ENCODE measurements at places on chromosomes 6 and 20.

DNA sequence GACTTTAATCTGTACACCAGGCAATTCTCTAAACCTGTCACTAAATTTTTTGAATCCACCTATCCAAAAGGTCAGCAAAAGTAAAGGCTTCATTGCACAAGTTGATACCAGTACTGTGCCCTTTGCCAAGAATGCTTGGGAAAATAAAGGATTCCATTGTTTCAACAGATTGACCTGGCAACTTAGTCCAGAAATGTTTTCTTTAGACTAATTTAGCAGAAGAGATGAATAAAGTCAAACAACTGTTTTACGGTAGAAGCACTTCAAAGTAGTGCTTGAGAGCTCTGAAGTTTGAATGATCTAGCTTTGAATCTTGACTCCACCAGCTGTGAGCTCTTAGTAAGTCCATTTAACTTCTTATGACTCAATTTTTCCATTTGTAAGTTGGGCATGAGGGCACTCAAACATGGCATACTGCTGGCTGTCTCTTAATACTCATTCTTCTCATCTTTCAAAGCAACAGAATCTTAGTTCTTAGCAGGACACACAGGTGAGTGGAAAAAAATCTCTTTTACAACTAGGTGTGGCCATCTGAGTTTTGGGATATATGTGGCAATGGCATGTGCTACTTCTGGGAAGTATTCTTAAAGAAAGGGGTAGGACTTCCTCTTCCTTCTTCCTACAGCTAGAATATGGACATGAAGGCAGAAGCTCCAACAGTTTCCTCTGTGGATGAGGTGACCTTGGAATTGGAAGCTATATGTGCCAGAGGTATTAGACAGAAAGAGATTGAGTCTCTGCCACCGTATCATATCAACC is 55.9 kb upstream of the LOC128125822 start:
- DNase-seq = no peak

GRCh38 chr6:37612475-37612874 is 85.2 kb downstream of the MDGA1 start:
- no peak for DNase-seq

GRCh38 chr6:168165891-168166290 is 86.9 kb upstream of the FRMD1 start:
- no peak for DNase-seq

DNA sequence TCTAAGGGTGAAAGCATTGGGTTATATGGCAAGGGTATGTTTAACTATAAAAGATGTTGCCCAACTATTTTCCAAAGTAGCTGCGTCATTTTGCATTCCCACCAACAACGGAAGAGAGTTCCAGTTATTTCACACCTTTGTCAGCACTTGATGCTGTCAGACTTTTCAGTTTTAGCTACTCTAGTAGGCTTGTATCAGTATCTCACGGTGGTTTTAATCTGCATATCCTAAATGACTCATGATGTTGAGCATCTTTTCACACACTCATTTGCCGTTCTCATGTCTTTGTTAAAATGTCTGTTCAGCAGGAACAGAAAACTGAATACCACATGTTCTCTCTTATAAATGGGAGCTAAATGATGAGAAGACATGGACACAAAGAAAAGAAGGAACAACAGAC is 122.3 kb downstream of the RNASET2 start:
- DNase-seq = no peak

DNA sequence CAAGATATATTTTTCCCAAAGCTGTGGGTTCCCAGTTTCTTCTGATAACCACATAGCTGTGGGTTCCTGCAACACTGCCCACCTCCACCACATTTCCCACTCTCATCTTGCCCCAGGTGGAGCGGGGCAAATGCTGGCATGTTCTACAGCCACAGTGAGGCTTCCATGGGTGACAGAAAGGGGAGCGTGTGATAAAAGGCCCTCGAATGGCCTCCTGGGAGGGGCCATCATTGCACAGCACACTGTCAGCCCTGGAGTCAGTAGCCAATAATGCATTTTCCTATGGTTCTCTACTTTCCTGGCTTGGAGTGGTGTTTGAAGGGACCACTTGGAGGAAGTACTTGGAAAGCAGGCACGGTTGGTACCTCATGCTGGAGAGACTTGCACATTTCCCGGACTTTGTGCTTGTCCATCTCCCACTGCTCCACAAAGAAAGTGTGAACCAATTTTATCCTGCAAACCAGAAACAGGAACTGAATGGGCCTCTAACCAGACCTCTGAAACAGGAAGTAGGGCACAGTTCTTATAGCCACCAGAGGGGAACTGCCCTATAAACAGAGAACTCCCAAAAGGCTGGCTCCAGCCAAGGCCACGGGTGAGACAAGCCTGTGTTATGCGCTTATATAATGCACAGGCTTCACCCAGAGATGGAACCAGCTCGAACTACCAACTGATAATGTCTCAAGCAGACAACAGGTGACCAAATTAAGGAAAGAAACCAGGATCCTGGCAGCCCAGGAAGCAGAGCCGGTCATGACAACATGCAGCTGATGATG is 8.6 kb downstream of the MAP3K5 start:
- no peak for DNase-seq

GRCh38 chr6:44561832-44562665 is 174.5 kb downstream of the CDC5L start:
- DNase-seq = no peak

DNA sequence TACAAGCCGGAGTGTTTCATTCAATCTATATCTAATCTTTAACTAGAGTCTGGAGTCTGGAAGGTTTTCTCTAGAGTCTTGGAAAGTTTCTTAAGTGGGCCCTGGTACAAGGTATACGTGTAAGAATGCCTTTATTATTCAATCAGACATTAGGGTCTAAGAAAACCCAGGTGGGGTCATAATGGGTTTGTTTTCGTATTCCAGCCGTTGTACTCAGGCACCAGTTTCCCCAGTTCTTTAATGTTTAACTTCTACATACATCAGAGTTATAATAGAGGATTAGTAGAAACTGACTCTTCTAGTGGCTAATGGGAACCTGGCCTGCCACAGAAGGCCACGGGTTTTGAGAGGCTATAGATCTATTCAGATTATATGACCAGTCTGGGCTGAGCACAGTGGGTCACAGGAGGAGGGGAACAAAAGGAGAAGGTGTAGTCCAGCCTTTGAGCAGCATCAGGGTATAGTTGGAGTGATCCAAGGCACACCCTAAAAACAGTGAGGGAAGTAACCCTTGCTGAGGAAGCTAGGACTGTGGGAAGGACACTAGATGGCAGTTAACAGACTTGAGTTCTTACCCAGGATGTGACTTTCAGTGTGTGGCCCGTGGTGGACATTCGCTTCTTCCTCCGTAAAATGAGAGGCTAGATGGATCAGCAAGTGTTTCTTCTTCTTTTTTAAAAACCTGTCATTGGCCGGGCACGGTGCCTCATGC is 15.5 kb downstream of the FAM83B start:
- DNase-seq = no peak

- DNase-seq = no peak
Measured at GRCh38 chr20:2804852-2805688, 4.6 kb upstream of the CPXM1 start.

DNA sequence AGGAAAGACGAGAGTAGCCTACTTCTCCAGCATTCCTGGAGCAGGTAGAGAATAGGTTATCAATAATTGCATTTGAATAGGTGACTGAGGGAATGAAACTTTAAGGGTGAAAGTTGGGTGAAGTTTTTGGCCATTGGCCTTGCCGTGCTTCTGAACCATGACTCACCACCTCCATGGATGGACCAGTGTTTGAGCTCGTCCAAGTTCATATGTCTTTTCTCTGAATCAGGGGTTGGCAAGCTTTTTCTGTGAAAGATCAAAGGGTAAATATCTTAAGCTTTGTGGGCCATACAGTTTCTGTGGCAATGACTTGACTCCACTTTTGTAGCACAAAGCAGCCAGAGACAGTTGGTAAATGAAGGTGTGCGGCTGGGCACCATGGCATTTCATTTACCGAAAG is 31.8 kb downstream of the SNRNP48 start:
- no peak for DNase-seq

DNA sequence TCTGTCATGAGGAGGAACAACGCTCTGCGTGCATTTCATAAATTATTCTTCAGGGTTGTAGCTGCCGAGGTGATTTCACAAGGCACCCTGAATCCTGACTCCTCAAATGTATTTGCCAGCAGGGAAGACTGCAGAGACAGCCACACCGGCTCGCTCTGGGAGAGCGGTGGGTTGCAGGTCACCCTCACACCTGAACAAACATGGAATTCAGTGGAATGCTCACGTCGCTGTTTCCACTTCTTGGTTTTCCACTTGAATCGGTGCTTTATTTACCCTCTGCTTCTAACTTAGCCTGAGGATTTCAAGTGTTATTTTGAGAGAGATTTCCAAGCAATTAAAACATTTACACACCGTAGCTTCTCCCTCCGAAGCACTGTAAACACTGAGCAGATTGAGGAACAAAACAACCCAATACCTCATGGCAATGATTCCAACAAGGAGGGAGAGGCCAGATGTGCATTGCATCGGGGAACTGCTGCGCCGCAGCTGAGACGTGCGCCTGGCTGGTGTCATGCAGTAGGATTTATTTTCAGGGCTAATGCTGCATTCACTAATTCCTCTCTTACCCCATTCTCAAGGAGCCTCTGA is 59.5 kb upstream of the GGTLC1 start:
- DNase-seq = no peak

DNA sequence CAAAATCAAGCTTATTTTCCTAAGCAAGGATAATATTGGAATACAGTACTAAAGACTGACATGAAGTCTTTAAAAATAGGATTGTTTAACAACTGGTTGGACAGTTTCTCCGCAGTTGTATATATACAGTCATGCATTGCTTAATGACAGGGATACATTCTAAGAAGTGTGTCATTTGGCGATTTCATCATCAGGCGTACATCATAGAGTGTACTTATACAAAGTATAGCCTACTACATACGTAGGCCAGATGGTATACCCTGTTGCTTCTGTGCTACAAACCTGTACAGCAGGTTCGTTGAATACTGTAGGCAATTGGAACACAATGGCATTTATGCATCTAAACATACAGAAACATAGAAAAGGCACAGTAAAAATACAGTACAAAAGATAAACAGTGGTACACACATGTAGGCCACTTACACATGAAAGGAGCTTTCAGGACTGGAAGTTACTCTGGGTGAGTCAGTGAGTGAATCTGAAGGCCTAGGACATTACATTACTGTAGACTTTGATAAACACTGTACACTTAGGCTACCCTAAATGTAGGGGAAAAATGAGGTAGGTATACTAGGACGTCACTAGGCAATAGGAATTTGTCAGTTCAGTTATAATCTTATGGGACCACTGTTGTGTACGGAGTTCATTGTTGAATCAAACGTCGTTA is 20.1 kb downstream of the HECA start:
- DNase-seq = no peak

GRCh38 chr20:31861385-31862156 is 8.8 kb downstream of the DUSP15 start:
- no peak for DNase-seq

DNA sequence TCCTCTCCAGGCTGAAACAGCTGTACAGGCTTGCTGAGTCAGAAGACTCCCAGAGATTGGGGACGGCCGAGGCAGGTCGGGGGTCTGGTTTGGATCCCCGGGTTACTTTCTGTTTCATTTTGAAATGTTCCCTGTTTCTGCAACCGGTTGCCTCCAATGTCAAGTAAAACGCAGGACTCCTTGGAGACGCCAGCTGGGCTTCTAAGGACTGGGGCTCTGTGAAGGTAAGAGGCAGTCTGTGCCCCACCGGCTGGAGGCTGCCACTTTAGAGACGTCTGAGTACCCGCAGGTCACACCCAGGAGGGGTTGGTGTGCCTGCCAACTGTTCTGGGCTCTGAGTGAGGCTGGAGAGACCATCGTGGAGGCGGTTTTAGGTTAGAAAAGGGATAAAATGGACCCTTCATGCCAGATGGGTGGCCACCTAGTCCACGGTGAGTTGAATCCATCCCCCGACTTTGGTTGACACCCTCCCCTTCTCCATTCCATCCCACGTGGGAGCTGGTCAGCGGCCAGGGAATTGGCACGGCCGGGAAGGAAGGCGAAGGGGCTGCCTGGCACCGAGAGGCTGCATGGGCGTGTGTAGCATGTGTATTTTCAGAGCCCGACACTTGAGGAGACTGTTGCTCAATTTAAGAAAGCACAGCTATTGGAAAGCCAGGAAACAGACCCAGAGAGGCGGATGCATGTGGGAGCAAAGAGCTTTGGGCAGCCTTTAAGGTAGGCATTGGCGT is 240.9 kb downstream of the PHACTR1 start:
- peak; percentile 46 for DNase-seq

DNA sequence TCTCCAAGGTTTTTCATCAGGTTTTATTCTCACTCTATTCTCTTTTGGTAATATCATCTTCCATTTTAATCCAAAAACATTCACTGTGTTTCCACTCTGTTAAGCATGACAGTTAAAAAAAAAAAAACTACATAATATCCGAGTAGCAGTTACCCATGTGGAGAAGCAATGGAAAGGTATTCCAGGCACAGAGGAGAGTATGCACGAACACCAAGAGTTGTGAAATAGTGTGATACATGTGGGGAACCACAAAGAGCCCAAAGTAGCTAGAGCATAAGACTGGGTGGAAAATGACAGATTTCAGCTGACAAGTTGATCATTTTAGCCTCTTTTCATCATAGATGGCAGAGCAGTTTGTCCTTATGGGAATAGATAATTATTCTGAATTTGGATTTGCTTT is 19.9 kb upstream of the FBXL4 start:
- no peak for DNase-seq

DNA sequence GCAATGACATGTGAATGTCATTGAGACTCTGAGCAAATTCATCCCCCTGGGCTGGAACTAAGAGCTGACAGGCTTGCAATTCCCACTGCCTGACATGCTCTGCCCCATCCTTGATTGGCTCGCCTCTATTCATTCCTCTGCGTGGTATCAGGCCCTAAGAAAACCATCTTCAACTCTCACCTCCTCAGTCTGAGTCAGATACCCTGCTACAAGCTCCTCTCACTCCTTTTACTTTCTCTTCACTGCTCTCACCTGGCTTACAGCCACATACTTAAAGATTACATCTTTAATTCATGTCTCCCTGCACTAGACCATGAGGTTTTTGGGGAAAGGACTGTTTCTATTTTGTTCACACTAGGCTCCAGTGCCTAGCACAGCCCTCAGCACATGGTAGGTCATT is 131.6 kb downstream of the KIF6 start:
- DNase-seq = no peak

DNA sequence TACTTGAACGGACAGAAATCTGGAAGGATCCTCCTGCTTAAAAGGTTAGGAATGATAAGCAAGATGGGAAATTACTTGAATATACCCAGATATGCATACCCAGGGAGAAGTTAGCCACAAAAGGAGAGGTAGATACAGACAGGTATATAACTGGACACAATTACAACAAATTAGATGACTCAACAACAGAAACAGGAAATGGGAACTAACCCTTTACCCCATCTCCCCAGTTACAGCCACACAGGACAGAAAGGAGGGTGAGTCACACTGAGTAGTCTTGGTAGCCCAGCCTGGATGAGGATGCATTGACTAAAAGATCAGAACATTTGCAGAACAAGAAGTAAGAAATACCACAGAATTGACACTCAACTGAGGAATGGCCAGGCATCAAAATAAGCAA is 61.2 kb downstream of the C6orf52 start:
- DNase-seq = peak; percentile 77

- no peak for DNase-seq
Measured at GRCh38 chr20:58224974-58225373, 3.5 kb downstream of the ANKRD60 start.

GRCh38 chr6:34447910-34448309 is 18.0 kb upstream of the PACSIN1 start:
- DNase-seq = no peak

- DNase-seq = no peak
Measured at GRCh38 chr20:62428396-62429295, 1.3 kb upstream of the RBBP8NL start.

Data from brain microvascular endothelial cell (primary cell).